Left ventricle myocardium superior (tissue), 1 donor: ENCODE measurements at places on chromosomes 5 and 9.

DNA sequence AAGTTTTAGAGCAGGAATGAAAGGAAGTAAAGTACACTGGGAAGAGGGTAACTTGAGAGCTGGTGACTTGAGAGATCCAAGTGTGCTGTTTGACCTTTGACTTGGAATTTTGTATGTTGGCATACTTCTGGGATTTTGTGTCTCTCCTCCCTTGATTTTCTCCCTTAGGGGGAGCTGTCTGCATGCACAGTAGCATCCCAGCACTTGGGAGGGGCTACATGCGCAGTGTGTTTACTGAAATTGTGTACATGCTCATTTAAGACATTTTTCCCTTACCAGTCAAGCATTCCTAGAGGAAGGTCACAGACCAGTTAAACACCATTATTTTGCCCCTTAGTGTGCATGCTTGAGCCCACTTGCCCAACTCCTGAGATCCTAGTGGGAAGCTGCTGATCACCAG, 120.1 kb downstream of the ZNF622 start:
- no peak for DNase-seq

DNA sequence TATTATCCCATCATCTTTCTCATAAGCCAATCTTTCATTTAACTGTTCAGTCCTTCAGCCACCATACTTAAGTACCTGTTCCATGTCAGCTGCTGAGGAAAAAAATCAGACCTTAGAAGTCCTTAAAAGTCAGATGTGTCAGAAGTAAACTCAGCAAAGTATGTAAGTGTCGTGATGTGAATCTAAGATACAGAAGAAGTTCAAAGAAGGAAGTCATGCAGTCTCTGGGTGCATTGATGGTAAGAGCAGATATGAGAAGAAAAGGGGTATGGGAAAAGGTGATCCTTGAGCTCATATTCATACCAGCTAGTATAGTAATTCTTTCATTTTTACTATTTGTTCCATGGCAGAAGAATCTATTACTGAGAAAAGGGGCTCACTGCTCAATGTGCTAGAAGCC, 259.4 kb upstream of the CD180 start:
- no peak for DNase-seq

- no peak for DNase-seq
Observed at GRCh38 chr5:38753141-38753540, 92.7 kb upstream of the OSMR start.

DNA sequence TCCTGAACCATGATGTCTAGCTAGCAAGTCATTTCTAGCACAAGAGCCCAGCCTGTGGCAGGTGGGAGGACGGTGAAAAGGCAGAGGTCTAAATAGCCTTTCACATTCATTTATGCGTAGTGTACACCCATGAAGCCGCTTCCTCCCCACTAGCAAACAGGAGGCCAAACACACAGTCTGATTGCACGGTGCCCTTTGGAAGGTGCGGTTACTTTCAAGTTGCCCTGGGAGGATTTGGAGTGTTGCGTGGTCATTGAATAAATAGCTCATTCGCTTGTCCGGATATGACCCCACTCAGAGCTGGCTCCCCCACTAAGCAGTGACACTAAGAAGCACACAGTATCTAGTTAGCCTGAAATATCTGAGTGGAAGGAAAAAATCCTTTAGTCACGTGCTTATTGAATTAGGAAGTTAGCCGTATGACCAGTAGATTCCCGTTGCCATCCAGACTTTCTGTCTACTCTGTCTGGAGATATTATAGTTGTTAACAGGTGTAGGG, 664 bp upstream of the ARSB start:
- no peak for DNase-seq

DNA sequence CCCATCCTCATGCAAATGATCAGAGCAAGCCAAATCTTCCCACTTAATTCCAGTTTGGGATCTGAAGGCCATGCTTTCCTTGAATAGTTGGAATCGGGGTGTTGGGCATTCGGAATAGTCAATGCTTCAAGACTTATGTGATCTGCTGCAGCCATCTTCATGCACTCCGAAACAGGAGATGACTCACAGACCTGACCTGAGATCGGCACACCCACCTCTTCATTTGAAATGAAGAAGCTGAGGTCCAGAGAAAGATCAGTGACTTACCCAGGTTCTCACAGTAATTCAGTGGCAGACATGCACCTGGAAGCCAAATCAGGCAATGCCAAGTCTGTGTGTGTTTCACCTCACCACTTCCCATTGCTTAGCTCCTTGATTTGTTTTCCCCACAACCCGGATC, 33.0 kb downstream of the FOXD1 start:
- DNase-seq: no peak

- peak; percentile 95 for DNase-seq
Observed at GRCh38 chr5:143403593-143404415, at the start of gene NR3C1. Gene NR3C1, minus strand, starts transcription at chr5:143403686. Its CDS starts 2,847 bp downstream, at chr5:143400839.

GRCh38 chr5:56667692-56668091, 147.7 kb upstream of the MAP3K1 start:
- no peak for DNase-seq

DNA sequence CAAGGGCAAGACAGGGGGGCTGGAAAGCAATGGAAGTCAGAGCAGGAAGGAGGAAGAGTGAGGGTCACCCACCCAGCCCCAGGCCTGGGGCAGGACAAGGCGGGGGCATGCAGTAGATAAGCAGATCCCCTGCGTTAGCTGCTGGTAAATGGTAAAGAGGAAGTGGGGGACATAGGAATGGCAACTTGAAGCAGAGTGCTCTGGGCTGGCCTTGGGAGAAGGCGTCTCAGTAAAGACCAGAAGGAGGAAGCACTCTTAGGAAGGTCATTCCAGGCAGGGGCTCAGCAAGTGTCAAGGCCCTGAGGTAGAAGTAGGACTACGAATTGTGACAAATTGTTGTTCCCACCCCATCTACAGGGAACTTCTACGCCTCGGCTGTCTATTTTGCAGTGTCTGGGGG, 15.1 kb downstream of the TCOF1 start:
- no peak for DNase-seq

GRCh38 chr9:133634081-133634691, 2.0 kb upstream of the DBH start:
- peak; percentile 20 for DNase-seq

- no peak for DNase-seq
Observed at GRCh38 chr5:116281309-116281708, 196.5 kb downstream of the COMMD10 start.

- DNase-seq: no peak
Observed at GRCh38 chr5:33621514-33621913, 180.7 kb downstream of the TARS1 start.

GRCh38 chr5:141944076-141944475, 13.9 kb downstream of the PCDH12 start:
- no peak for DNase-seq

DNA sequence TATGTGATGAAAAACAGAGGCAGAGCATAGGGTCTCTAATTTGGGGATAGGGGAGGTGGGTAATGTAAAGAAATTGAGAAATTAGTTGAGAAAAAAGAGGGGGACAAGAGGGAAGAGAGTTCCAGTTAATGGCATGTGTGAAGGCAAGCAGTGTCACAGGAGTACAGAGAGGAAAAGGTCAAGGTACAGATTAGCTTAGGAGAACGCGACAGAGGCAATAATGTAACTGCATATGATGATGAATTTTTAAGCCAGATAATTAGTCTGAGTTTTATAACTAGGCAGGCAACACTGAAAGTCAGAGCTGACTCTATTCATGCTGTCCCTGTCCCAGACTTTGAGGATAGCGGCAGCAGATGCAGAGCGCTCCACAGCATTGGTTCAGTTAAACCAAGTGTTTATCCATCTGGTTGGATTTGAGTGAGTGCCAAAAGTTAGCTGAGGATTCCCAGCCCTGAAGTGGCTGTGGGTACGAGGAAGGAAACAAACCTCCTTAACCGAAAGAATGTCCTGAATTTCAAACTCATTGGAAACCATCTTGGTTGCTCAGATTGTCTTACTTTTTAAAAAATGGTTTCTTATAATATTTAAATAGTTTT, 315.2 kb downstream of the ARHGAP26 start:
- DNase-seq: no peak

GRCh38 chr5:149774906-149775305, 44.8 kb downstream of the PPARGC1B start:
- no peak for DNase-seq

- no peak for DNase-seq
Observed at GRCh38 chr9:132184124-132184523, 22.3 kb downstream of the NTNG2 start.

GRCh38 chr9:118882684-118883083, 486.6 kb downstream of the BRINP1 start:
- DNase-seq: no peak

DNA sequence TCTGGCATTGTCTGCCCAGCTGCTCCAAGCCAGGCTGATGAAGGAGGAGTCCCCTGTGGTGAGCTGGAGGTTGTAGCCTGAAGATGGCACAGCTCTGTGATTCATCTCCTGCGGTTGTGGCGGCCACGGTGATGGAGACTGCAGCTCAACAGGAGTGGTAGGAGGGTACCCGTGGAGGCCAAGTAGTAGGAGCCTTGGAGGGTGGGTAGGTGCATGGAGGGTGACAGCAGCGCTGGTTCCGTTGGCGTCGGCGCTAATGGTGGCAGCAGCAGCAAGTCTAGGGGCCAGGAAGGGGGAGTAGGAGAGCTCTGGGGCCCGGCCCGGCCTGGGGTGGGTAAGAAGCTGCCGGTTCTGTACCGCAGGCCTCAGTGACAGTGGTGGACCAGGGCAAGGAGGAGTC, 22.4 kb upstream of the TRIM52 start:
- no peak for DNase-seq

DNA sequence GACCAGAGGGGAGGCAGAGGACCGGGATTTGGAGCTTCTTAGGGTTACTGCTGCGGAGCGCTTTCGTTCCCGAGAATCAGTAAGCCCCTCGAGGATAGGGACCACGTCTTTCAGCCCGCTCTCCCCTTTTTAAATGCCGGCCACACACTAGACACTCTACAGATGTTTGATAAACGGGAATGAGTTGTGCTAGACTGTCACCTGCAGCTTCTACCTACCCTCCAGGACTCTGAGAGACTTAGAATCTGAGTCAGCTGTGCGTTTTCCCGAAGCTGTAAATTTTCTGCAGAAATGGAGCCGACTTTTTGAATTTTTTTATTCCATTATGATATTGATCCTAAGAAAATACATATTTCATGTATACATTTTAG, 670 bp downstream of the CCDC171 start:
- no peak for DNase-seq

- DNase-seq: no peak
Observed at GRCh38 chr9:75988663-75989062, 98.2 kb downstream of the PCSK5 start.
